Esophagus squamous epithelium (tissue), 5 donors: ENCODE measurements at places on chromosomes 2 and 18.

GRCh38 chr18:50579061-50579774, 19.3 kb downstream of the MAPK4 start:
- no peak for DNase-seq

GRCh38 chr2:241373446-241373845, 17.4 kb downstream of the FARP2 start:
- DNase-seq, result no peak

DNA sequence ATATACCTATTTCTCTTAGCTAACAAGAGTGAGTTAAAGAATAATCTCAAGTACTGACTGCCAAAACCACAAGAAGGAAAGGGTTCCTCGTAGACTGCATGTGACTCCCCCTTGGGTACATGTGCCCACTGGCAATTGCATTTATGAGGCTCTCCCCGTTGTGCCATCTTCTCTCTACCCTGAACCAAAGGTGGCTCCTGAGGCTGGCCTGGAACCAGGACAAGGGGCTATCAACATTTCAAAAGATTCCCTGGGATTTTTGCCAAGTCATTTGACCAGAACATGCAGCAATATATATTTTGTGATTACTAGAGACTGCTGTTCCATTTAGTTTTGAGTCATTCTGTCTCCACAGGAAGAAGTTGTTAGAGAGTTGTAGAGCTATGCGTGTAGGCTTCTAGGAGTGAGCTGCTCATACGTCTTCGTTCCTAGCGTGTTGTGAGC, 45.8 kb downstream of the LAMA3 start:
- no peak for DNase-seq

DNA sequence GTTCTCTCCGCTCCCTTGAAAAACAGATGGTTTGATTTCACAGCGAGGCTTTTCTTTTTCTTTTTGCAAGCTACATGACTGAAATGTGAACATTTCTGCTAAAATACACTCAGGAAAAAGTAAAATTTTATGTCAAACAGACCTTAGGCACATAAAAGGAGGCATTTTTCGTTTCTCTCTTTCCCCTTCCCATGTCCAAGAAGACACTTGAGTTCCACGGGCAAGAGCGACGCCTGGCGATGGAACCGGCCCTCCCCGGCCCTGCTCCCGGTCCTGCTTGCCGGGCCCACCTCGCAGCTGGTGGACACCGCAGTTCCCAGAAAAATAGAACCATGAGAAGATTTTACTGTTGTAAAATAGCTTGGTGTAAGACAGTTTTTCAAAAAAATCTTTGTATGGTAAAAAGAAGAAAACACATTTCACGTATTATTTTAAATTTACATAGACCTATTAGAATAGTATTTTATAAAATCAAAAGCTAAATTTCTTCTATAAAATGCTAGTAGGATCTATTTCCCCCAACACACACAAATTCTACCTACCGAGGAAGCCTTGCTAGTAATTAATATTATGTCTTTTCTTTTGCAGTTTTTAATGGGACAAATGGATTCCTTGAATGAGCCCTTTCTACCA, 2.3 kb upstream of the ALKAL2 start:
- no peak for DNase-seq
